ENCODE measurements at places on chromosomes 7 and 10.

DNA sequence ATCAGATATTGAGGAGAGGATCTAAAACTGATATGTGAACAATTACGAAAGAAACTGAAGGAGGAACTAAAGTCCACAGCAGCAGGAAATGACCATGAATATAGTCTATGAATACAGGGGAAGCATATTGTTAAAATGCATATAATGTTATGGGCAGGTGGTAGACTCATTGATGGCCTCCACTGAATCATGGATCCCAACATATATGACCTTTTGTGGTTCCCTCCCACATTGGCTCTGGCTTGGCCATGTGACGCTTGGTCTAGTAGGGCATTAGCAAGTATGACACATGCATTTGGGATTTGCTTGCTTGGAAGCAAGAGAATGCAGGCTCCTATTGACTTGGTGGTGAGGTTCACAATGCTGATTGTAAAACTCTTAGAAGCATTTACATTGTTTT, 55.2 kb upstream of the RAB18 start:
- DNase-seq = no peak

- DNase-seq = no peak
Observed at GRCh38 chr10:130159192-130159794, 23.1 kb downstream of the GLRX3 start.

DNA sequence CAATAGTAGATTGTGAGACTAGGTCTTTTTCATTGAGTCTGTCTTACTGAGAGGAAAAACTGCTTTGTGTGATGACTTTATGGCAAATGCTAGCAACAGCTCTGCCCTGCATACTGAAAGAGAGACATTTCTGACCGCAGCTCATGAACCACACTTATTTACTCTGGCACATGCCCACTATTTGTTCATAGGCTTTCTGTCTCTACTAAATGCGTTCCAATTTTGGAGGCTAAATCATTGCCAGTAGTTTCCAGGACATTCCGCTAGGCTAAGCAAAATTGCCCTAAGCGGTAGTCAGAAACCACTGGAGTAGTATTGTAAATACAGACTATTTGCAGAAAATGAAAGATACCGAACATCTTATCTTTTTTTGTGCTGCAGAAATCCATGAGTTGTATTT, 55.6 kb upstream of the DLX6 start:
- no peak for DNase-seq

DNA sequence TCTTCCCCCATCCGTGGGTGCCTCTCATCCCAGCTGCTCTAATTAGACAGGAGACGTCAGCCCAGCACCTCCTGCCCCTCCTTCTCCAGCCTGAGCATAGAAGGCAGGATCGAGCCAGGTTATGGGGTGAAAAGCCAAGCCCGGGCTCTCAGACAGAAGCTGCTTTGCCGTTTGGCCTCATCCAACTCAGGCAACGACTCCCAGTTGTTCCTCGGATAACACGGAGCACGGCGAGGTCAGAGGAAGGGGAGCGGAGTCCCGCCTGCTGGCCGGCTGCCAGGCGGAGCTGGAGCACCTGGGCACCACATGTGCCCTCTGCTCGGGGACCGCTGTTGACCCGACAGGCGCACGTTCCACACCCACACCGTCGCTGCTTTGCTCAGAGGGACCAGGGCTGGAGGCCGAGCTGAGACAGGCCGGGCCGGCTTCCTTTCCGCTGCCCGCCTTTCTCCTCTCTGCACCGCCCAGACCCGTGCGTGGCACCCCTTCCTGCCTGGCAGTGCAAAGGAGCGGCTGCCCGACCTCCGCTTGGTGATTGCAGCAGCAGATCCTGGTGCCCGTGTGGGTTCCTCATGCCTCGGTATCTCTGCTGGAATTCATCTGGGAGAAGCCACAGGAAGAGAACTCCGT, 21.6 kb upstream of the UNCX start:
- DNase-seq = no peak

GRCh38 chr7:38232502-38233366, 40.7 kb downstream of the TARP start:
- peak; percentile 71 for DNase-seq

DNA sequence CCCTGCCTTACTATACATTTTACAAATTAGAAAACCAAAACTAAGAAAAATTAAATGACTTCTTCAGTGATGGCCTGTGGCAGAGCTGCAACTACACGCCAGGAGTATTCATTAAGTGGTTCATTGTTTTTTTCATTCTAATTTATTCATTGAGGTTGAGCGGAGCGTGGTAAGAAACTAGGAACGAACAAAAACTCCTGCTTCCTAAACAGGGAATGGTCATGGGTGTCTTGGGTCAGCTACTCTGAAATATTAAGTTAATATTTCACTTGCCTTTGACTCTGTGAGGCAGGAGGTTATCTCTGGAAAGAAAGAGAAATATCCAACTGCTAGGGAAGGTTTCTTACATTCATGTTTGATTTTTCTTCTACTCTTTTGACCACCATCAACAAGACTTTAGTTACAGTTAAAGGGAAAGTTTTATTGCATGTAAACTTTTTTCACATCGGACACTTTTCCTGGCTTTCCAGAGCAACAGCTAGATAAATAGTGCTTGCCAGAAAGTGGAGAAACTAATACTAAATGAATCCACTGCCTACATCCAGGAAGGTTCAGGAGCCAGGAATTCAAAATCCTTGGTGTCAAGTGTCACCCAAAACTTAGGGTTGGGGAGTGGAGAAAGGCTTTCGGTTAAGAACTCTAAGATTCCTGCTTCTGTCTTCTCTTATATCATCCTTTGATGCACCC, 896 bp upstream of the GNG11 start:
- no peak for DNase-seq

DNA sequence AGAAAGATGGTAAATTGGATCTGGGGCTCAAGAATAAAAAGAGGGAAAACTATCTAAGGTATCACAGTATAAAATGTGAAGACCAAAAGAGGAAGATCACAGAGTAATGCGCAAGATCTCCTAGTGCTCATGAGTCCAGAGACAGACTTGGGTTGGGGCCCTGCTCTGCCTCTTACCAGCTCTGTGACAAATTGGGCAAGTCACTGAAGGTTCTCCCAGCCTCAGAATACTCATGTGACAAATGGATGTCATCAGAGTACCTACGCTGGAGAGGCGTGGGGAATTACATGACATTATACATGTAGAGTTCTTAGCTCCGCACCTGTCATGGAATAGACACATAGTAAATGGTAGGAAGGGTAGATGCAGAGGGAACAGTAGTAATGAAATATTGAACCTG, 124.4 kb downstream of the DOCK4 start:
- DNase-seq = no peak

DNA sequence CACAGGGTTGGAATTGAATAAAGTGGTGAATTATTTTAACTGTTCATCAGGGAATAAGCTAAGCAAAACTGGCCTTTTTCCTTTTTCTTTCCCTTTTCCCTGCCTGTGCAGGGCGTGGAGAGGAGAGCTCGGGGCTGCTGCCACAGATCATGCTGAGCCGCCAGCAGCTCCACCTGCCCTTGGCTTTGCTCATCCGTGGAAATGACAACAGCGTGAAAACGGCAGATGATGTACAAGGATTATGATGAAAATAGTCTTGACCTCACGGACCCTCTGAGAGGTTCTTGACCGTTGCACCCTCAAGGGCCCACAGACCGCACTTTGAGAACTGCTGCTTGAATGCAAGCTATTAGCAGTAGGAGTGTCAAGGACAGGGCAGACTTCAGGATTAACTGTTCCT, 10.6 kb downstream of the PPP2R2D start:
- DNase-seq = no peak

DNA sequence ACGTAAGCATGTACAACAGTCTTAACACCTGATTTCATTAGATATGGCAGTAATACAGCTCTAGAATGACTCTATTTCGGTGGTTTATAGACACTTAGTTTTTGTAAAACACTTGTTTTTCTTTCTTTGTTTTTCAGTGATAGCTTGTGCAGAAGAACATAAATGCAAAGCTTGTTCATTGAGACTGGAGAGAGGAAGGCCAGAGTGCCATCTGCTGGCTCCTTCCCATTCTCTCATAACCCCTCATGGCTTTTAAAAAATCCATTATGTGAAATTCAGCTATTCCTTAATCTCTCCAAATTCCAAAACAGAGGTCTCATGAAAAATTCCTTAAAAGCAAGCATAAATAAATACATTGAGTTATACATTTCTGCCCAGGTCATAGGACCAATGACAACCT, 76.3 kb downstream of the CACNB2 start:
- no peak for DNase-seq

GRCh38 chr10:59668096-59668495, 41.6 kb downstream of the SLC16A9 start:
- DNase-seq = no peak

DNA sequence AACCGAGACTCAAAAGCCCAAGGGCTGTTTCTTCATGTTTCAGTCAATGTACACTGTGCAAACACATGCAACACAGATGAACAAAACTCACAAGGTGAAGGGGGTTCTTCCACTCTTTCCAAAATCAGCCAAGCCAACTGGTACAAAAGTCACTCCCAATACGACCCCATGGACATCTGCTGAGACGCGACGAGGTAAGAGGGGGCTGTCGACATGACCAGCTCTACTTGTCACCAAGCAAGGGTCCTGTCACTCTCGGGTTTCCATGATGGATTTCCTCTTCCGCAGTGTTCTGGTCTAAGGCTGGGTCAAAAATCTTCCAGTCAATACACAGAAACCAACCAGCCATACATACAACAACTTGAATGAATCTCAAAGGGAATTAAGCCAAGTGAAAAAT, 37.8 kb downstream of the CTBP2 start:
- no peak for DNase-seq

DNA sequence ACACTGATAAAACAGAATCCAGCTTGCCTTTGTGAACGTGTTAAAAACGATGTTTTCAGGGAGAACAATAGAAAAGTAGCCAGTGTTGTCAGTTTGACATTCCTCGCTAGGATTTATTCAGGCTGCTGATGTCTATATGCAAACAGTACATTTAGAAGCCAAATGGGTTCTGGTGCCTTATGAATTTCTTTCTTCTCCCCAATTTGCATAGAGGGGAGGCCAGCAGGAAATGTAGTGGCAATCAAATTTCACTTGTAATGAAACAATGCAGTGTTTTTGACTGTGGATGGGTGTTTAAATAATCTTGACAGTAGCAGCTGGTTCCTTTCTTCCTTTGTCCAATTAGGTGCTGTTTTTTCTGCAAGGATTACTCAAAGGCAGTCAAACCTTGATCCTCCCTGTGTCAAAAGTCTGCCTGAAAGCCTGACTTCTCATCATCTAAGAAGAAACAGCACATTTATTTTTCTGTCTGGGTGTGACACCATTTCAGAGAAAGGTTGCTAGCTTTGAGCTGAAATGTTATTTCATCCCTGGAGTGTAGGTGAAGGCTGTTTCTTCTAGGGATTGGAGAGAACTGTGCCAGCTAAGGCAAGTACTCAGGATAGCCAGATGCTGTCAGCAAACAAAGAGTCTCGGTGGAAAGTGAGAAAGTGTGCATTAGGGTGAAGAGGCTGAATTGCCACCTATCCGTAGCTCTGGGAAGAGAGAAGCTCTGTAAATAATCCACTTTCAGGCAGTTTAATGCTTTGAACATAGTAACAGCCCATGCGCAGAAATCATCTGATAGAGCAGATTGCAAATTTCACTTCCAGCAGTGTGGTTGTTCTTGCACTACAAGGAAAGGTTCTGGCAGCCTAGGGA, 36.6 kb upstream of the ZNRF2 start:
- DNase-seq = no peak

DNA sequence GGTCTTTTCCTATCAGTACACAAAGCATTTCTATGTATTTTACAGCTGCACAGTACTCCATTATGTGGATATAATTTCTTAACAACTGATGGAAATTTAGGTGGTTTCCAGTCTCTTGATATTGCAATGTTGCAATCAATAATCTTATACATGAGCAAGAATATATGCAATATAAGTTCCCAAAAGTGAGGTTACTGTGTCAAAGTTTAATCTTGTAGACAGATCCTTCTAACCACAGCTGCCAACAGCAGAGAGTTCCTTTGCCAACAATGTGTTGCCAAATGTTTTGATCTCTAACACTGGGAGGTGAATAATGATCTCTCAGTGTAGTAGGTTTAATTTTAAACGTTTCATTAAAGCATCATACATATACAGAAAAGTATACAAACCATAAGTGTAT, 54.5 kb downstream of the CUL2 start:
- no peak for DNase-seq

GRCh38 chr7:137960020-137960419, 41.9 kb downstream of the CREB3L2 start:
- no peak for DNase-seq

- no peak for DNase-seq
Observed at GRCh38 chr7:142519079-142520078, 229.9 kb upstream of the PRSS1 start.

DNA sequence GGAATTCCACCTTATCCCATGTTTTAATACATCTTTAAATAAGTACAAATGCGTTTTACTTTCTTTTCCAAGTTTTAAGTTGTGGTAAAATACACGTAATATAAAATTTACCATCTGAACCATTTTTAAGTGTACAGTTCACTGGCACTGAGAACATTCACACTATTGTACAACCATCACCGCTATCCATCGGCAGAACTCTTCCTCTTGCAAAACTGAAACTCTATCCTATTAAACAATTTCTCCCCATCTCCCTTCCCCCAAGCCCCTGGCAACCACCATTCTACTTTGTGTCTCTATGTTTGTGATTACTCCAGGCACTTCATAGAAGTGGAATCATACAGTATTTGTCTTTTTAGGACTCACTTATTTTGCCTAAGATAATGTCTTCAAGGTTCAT, 33.8 kb downstream of the HIP1 start:
- DNase-seq = no peak

DNA sequence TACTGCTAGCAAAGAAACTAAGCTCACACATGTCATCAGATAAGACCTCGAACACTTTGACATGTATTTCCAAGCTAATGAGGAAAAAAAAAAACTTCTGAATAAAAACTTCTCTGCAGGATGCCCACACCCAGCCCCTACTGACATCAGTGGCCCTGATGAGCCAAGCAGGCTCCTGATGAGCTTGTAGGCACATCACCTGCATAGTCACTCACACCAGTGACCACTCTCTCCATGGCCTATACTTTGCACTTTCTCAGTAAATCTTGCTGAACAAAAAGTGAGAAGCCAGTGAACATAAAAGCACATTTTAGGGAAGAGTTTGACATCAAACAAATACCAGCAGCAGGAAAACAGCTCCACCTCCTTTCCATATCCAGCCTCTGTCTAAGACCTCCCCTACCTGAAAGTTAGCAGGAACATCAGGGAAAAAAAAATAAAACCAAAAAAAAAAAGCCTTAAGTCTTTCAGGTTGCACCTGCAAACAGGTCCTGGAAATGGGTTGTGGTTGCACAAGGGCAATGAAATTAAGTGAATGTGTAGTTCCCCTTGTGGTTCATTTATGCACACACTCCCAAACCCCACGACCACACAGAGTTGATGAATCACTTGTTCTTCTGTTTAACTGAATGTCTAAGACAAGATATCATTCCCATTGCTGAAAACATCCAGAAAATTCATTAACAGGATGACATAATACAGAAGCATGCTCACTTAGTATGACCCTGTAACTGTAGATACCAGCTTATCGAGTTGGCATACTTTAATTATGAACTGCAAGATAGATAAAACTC, 205.2 kb upstream of the PDE1C start:
- no peak for DNase-seq
